ENCODE measurements at places on chromosomes 4 and X.

DNA sequence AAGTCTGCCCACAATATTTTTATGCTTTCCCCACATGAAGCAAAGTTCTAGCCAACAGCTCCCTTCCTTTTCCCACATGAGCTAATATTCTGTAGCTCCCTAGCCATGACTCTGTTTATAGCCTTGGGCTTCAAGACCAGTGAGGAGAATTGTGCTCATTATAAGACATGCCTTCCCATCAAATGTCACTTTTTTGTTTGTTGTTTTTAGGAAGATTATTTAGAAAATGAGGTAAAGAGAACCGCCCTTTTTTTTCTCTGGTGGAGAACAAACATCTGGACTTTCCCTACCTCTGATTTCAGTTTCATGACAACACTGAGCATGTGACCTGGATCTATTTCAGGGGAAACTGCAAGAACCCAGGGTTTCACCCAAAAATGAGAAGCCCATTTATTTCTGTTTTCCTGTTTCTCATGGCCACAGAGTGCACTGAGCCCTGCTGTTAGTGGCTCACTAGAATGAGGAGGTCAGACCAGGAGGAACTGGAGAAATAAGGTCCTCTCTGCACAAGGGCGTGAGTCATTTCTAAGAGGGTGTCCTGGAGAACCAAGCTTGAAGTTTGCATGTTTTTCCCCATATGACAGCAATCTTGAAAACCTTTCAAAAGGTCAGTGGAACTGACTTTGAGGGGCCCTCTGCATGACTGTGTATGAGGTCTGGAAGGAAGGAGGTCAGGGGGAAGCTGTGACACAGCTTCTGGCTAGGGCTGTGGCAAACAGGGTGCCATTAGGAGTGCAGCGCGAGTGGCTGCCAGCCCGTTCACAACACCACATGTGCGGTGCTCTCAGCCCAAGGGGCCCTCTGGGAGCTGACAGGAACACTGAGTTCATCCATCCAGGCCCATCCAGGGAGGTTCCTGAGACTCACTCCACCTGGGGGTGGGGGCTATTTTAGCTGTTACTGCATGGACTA lies 55.2 kb downstream of the CHST7 start:
- peak; percentile 88 for DNase-seq

- peak; percentile 19 for DNase-seq
These were observed 181.2 kb upstream of the ETNPPL start for GRCh38 chr4:108943976-108944591.

GRCh38 chrX:49754233-49754857 lies 58.6 kb upstream of the PAGE1 start:
- DNase-seq, result peak; percentile 19

DNA sequence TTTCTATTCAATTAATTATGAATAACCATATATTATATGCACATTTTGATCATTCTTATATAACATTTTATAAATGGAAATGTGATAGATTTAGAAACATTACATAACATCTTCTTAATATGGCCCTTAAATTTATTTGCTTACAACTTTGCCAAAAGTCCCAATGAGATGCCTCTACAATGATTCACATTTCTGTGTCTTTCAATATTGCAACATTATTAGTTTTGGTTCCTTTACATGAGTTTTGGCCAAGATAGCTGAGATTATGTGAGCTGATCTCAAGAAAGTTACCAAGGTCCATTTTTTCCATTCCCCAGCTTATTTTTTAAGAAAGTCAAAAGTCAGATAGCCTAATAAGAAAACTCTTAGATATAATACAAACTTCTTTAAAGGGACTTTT lies 361.2 kb downstream of the PCDH7 start:
- peak; percentile 42 for DNase-seq

DNA sequence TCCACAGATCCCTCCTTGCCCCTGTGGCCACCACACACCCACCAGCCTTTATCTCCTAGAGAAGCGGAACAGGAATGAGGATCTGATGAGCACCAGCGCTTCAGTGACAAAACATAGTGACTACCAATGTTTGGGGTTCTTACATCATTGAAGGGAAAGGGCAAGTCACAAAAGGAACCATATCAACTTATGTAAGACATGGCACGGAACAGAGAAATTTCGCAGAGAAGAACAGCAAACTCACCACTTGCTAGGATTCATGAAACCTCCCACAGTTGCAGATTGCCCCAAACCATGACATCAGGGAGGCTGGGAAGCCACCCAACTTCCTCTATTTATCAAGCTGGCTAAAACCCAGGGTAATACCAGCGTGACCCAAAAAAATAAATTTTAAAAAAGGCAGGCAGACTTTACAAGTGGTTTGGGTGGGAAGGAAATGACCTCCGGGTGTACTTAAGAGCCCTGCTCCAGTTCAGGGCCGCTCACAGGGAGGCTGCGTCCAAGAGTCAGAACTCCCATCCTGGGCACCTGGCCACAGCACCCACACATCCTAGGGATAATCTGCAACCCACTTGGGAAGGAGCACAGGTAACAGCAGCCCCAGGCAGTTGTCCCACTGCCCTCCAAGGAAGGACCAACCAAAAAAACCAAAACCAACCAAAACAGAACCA lies 36.0 kb downstream of the ADGRG2 start:
- no peak for DNase-seq

GRCh38 chr4:162403419-162403818 lies 239.6 kb upstream of the FSTL5 start:
- no peak for DNase-seq

DNA sequence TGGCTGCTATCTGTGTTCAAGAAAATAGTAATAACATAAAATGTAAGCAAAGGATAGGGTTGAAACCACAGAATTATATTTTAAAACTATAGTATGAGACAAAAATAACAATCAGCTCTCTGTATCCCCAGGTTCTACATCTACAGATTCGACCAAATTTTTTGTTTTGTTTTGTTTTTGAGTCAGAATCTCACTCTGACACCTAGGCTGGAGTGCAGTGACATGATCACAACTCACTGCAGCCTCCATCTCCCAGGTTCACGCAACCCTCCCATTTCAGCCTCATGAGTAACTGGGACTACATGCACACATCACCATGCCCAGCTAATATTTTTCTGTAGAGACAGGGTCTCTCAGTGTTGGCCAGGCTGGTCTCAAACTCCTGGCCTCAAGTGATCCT lies 113.2 kb downstream of the MAB21L2 start:
- no peak for DNase-seq

- no peak for DNase-seq
These were observed 811 bp downstream of the TMEM187 start for GRCh38 chrX:153973127-153974002.

GRCh38 chr4:137934046-137934445 lies 308.1 kb downstream of the SLC7A11 start:
- DNase-seq, result no peak

- DNase-seq, result peak; percentile 32
These were observed 153.3 kb downstream of the TMEM164 start for GRCh38 chrX:110156167-110156754.

- DNase-seq, result peak; percentile 9
These were observed 27.6 kb downstream of the ARSD start for GRCh38 chrX:2901367-2902036.

- DNase-seq, result no peak
These were observed 117.4 kb upstream of the GPM6A start for GRCh38 chr4:175929441-175929840.

DNA sequence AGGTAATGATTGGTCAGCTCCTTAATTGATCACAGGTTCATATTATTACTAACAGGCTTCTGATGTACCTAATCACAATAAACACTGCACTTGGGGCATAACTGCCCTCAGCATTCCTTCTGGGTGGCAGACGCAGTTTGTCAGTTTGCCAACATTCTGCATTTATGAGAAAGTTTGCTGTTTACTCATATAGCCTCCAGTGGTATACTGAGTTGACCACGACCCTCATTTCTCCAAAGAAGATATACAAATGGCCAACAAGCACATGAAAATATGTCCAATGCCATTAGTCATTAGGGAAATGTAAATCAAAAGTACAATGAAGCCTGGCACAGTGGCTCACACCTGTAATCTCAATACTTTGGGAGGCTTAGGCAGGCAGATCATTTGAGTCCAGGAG lies 26.3 kb downstream of the EFHC2 start:
- DNase-seq, result no peak

DNA sequence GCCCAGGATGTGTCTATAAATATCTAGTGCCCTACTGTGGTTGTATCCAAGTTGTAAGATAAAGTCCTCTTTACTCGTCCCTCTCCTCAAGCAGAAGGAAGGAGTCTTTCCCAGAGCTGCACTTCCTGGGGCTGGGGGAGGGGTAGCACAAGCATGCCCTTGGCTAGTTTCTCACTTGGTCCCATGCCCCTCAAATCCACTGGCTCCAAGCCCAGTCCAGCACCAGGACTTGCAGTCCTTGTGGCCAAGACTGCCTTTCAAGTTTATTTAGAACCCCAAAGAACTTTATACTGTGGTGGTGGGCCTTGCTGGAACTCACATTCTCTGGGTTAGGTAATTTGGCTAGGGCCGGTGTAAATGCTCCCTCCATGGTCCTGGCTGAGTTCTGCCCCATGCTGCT lies 43.2 kb upstream of the SLC10A4 start:
- DNase-seq, result no peak

- peak; percentile 77 for DNase-seq
These were observed 96.3 kb upstream of the MSX1 start for GRCh38 chr4:4762909-4763821.

DNA sequence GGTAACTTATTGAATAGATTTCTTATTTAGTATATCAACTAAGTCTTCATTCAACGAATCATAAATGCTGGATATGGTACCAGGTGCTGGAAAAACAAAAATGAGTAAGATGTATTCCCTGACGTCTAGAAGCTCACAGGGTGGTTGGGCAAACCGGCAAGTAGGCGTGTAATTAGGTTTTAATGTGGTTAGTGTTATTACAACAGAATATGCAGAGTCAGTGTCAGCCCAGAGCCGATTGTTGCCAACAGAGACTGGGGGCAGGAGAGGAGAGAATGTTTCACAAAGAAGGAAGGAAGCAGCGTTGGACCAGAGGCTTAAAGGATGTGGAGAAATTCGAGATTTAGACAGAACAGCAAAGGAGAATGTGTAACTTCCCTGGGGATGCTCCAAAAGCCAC lies 111.7 kb downstream of the TENM3 start:
- no peak for DNase-seq

- no peak for DNase-seq
These were observed 4.0 kb downstream of the GABRA2 start for GRCh38 chr4:46385946-46386345.

- no peak for DNase-seq
These were observed 62.0 kb downstream of the CCSER1 start for GRCh38 chr4:90189178-90189577.

GRCh38 chrX:1274786-1275185 lies 6.2 kb downstream of the CSF2RA start:
- no peak for DNase-seq

DNA sequence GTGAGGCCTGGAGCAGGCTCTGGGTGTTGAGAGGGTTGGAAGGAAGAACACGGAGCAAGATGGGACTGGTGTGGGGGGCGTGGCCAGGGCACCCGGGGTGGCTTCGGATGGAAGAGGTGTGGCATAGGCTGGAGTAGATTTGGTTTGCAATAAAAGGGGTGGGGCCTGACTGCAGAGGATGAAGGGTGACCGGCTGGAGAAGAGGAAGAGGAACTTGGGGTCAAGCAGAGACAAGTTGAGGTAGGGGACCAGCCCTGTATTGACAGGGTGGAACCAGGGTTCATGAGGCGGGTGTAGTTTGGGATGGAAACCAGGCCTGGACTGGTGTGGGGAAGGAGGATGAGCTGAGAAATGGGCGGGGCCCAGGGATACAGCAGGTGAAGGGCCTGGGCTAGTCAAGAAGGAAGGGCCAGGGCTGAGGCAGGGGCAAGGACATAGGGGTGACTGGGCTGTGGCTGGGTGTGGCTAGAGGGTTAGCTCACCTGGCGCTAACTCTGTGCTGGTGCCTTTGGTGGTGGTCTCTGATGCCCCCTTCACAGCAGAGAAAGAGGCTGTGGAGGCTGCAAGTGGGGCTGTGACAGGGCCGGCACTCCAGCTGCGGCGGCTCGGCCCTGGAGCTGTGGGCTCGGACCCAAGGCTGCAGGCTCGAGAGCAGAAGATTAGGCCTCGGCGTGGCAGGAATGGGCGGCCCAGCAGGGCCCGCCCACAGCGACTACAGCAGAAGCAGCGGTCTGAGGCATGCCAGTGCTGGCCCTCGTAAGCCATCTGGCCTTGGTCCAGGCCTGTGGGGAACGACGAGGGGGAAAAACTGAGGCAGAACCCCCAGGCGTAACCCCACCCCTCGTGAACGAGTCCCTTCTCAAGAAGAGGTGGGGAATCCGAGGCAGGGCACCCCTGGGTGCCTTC lies 5.0 kb downstream of the PLP2 start:
- DNase-seq, result no peak

DNA sequence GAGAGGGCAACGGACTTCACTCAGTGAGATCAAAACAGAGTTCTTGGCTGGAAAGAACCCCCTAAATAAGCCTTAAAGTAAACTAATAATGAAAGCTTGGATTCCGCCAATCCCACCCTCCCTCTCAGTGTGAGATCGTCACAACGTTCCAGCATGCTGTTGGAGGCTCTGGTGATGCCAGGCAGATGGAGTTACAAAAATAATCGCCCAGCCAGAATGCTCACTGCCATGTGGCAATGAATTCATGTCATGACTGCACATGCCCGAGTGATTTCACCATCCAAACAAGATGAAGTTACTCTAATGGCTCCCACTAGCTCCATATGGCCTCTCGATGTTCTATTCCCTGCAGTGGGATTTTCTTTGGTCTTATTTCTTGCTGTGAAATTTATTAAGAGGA lies 248.0 kb downstream of the SPATA18 start:
- DNase-seq, result peak; percentile 59

GRCh38 chr4:93384887-93385286 lies 443.7 kb upstream of the ATOH1 start:
- DNase-seq, result peak; percentile 78

DNA sequence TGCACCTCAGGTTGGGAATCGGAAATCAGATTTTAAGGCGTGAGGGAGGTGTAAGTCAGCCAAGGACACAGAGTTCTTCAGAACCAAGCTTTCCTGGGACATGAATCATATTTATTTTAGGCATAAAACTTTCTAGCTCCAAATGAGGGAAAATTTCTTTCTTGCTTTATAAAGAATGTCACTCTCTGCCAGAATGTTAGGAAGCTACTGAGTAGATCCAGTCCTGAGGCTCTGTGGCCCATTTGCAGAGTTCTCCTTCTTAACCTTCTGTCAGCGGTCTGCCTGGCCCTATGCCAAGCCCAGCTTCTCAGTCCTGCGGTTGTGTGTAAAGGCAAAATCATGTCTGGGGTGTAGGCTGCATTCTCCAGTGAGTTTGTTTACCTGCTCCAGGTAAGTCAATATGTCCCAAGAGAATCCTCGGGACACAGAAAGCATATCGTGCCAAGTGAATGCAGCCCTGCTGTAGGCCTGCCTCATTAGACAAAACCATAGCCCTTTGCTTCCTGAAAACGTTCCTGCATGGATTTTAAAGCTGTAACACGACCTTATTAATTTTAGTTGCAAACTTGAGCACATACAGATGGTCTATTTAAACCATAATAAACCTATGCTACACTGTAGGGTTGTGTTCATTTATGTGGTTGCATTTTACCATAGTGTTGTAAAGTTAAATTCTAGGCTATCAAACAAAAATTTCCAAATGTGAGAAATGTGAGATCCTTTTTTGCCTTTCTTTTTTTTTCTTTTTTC lies 29.2 kb upstream of the CCNI start:
- peak; percentile 41 for DNase-seq

- DNase-seq, result no peak
These were observed 98.3 kb downstream of the SHROOM3 start for GRCh38 chr4:76533314-76533713.
